Umbilical cord (tissue), 2 donors: ENCODE measurements at places on chromosomes 11 and 22.

- no peak for DNase-seq
Observed at GRCh38 chr11:60307507-60308195, 19.4 kb upstream of the MS4A6E start.

DNA sequence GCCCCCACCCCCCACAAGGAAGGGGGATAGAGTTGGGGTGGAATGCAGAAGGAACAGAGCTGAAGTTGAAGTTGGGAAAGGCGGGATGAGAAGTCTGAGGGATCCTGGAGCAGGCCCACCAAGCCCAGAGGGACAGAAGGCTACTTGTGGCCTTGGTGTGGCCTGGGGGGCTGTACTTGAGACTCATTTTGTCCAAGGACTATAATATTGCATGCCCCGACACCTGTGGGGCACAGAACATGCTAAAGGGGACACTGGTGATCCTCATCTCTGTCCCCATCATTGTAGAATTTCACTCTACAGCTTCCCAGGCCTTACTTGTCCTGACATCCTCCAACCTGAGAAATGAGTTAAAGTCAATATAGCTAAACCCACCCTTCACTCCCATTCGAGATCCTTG lies 1.3 kb downstream of the ESAM start:
- DNase-seq = no peak

GRCh38 chr11:80718611-80719291 lies 1277.9 kb upstream of the TENM4 start:
- no peak for DNase-seq

- DNase-seq = no peak
Observed at GRCh38 chr11:11733246-11733747, 108.5 kb upstream of the USP47 start.

DNA sequence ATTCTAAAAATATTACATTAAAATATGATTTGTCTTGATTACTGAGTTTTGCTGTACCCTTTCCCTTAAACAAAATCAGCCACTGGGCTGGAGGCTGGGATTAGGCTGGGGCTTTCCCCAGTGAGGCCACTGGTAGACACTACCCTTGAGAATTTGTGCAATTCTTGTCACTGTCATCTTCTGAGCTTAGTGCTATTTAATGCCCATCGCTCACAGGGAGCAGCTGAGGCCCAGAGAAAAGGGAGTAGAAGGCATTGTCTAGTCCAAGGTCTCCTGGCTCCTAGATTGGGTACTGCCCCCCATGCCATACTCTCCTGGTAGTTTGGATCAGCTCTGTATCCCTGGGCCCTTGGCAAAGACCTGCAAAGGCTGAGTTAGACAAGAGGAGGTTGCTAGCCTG lies 6.7 kb downstream of the CHRM1 start:
- DNase-seq = no peak

DNA sequence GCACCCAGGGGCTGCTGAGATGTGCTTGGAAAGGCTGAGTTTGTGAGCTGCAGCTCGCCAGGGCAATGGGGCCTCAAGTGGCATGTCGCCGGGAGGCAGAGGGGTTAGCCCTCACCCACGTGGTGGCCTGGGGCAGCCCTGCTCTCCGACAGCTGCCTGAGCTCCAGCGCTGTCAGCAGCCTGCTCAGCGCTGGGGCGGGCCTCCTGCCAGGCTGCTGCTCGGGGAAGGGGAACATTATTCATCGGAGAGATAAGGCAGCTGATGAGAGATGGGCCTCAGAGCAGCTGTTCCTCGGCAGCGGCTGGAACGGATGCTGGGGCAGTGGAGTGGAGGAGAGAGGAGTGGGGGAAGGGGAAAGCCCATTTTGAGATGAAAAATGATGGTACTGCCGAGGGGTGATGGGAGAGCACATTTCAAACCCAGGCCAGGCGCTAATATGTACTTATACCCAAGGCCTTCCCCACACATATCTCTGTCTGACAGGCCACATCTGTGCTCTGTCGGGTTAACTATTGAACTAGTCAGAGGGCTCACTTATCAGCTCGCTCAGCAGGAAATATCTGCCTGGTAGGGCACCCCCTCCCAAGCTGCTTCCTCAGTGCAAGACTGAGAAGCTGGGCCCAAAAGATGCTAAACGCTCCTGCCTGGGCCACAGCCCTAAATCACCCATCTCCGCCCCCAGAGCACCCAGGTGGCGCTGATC lies 79.5 kb downstream of the TIMP3 start:
- peak; percentile 97 for DNase-seq

GRCh38 chr11:10823152-10823579 lies 14.4 kb upstream of the EIF4G2 start:
- peak; percentile 30 for DNase-seq

DNA sequence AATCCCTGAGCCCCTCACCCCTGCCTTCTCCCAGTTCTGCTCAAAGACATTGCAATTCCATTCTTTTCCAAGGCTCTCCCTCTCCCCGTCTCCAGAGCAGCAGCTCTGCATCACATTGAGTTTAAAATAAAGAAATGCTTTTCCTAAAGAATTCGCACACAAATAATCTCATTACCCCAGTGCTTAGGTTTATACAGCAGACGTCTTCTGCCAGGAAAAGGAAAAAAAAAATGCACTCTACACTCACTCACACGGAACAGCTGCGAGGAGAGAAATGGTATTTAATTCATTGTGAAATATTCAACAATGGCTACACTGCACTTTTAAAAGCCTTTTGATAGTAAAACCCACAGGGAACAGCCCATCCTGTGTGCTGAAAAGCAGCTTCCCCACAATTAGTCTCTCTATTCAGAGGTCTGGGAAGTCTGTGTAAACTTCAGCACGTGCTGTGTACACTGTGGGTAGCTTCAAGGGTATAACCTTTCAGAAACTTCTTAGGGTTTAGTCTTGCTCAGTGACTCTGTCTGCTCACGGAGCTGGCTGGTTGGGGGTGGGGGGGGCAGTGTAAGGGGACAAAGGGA lies 42.8 kb downstream of the ETS1 start:
- DNase-seq = peak; percentile 60

DNA sequence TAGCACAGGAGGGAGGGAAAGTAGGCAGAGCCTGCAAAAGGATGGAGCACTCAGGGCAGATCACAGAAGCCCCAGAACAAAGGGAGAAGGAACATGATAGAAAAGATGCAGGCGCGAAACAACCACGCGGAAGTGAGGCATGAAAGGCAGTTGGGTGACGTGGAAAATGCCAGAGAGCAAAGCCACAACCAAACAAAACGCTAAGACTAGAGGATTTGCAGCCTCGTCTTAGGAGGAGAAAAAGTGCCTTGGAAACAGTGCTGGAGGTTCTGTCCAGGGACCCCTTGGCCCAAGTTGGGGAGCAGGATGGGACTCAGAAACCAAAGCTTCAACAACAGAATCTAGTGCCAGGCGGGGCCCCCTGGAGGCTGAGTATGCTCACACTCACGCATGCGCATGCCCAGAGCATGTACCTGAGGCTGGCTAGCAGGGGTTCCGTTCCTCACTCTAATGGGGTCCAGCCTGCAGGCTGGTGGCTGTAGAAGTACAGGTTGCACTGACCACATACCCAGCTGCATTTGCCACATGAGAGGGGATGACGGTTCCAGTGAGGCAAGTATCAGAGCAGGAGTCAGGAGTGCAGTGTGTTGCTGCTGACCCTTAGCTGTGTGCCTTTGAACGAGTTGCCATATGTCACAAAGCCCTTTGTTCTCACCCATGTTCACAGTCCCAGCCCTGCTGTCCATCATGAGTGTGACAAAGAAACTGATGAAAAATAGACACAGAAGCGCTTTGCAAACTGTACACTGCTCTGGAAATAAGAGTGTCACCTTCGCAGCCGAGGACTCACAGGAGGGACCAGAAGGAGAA lies 568.6 kb upstream of the CADM1 start:
- DNase-seq = no peak

DNA sequence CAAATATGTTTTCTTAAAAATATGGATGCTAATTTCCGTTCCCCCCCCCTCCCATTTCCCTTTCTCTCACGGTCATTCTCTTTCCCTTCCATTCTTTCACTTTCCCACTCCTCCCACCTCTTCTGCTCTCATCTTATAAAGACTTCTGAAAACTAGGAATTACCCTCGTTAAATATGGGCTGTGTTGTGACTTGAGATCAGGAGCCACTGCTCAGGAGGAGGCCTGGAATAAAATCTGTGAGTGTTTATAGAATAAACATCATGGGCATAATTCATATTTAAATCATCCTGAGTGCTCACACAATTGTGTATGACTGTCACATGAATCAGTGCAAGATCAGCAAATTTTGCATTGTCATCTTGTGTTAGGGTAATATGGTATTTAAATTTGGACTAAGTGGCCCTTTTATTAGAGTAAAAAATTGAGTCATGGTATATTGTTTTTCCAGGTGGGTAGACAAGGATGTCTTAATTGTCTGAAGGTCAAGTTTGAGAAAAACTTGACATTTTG lies 208.0 kb downstream of the DDX10 start:
- DNase-seq = no peak

DNA sequence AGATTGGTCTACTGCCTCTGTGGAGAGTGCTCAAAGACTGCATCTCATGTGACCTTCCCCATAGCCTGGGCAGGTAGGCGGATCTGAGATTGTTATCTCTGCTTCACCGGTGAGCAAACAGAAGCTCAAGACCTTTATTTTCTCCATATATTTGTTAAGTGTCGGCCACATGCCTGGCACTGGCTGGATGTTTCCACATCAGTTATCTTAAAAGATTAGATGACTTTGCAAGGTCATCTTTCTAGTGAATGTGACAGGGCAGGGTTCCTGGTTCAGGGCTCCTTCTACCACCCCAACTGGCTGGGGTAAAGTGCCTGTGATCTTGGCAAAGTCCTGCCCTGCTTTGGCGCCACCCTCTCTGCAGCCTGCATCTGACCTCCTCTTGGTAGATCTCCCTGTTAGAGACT lies 125.0 kb downstream of the CCDC81 start:
- DNase-seq = no peak

GRCh38 chr22:41516462-41516861 lies 27.8 kb downstream of the POLR3H start:
- no peak for DNase-seq

DNA sequence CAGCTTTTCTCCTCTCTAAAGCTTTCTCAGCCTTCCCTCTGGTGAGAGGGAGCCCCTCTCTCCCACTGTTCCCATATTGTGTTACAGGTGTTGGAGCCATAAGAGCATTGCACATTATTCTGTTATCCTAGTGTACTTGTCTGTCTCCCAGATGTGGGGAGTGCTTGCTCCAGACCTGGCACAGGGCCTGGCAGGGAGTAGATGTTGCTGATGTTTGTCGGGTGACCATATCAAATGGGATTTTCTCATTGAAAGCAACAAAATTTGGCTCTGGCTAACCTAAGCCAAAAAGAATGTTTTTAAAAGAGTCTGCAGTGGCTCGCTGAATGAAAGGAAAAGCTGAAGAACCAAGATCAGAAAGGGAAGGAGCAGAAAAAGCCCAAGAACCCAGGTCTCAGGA lies 41.1 kb downstream of the CYB5R2 start:
- DNase-seq = no peak

DNA sequence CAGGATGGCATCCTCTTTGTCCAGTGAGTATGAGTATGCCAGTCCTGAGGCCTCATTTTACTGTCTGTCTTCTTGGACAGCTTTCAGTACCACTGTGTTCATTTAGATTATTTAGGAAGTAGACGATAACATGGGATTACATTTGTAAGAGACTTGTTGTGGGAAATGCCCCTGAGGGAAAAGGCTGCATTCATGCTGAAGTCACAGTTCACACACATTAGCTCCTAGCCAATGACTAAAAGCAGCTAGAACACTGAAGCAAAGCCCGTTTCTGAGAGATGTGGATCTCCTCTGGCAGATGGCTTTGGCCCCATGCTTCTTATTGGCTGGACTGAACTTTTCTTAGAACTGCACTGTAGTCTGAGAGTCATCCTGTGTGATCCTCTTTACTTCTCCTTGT lies 242.4 kb downstream of the FAM76B start:
- no peak for DNase-seq

DNA sequence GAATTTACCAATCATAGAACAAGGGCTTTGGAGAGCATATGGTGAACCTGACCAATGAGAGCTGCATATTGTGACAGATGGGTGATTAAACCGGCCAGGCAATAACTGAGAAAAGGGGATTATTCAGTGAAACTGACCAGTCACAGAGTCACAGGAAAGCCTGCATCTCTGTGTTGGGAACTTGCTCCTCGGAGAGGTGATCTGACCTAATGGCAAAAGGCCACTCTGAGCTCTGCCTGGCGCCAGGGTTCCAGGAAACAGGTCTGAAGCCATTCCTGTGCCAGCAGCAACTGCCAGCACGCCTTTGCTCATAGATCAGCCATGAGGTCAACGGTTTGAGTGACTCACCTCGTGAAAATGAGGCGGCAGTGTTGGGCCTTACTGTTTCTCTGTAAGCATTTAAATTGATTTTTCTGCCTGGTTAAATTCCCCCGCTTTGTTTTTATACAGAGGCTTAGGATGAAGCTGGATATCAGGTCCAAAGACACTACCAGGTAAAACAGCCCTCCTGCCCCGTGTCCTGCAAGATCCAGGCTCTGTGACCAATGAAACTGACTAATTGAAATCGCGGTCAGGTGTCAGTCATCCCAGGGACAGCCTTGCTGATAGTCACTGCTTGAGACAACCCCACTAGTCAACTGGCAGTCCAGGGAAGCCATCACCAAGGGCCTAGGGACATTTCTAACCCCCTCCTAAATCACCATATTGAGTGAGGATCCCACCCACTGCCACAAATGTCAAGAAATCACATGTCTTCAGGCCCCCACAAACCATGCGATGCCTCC lies 35.8 kb upstream of the MYOD1 start:
- DNase-seq = no peak

- DNase-seq = no peak
Observed at GRCh38 chr11:2553198-2553597, 108.4 kb downstream of the KCNQ1 start.

GRCh38 chr11:68041617-68042218 lies 2.9 kb downstream of the TCIRG1 start:
- DNase-seq = no peak

DNA sequence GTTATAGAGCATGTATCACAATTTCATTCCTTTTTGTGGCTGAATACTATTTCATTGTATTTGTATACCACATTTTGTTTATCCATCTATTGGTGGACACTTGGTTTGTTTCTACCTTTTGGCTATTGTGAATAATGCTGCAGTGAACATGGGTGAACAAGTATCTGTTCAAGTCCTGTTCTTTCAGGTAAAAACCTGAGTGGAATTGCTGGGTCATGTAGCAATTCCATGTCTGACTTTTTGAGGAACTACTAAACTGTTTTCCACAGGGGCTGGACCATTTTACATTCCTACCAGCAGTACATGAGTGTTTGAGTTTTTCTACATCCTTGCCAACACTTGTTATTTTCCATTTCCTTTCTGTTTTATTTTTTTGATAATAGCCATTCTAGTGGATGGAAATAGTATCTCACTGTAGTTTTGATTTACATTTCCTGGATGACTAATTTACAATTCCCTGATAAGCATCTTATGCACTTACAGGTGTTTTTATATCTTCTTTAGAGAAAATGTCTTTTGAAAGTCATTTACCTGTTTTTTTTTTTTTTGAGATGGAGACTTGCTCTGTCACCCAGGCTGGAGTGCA lies 12.2 kb downstream of the CABIN1 start:
- no peak for DNase-seq

GRCh38 chr11:6365659-6366058 lies 24.6 kb upstream of the SMPD1 start:
- no peak for DNase-seq

- no peak for DNase-seq
Observed at GRCh38 chr11:43818220-43818619, 62.4 kb upstream of the ALKBH3 start.

- no peak for DNase-seq
Observed at GRCh38 chr11:133698654-133699053, 146.7 kb downstream of the SPATA19 start.

GRCh38 chr11:20161230-20161918 lies 1.1 kb upstream of the DBX1 start:
- DNase-seq = peak; percentile 14
